Stimulated activated CD4-positive, alpha-beta T cell treated with anti-CD3 and anti-CD28 coated beads, Interleukin-12 subunit alpha, Interleukin-12 subunit beta, amount 100 ng/mL, for 24 hours (primary cell): ENCODE measurements at places on chromosomes 13 and 19.

DNA sequence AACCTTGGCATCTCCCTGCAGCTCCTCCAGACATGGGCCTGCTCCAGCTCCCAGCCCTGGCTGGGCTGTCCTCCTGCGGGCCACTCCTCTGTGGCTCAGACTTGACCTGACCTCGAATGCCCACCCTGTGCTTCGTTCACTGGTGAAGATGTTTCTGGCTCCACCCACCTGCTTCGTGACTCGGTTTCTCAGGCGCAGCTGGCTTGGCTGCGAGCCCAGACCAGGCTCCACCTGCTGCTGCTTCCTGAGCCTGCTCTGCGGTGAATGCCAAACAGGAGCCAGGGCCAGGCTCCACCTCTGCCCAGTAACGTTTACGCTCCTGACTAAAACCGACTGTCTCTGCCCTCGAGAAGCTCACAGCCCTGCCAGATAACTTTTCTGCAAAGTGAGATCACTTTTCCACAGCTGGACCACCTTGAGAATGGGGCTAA is 8.9 kb upstream of the RSPH6A start:
- DNase-seq: no peak

GRCh38 chr13:88063741-88064140 is 392.6 kb downstream of the SLITRK5 start:
- DNase-seq: no peak

DNA sequence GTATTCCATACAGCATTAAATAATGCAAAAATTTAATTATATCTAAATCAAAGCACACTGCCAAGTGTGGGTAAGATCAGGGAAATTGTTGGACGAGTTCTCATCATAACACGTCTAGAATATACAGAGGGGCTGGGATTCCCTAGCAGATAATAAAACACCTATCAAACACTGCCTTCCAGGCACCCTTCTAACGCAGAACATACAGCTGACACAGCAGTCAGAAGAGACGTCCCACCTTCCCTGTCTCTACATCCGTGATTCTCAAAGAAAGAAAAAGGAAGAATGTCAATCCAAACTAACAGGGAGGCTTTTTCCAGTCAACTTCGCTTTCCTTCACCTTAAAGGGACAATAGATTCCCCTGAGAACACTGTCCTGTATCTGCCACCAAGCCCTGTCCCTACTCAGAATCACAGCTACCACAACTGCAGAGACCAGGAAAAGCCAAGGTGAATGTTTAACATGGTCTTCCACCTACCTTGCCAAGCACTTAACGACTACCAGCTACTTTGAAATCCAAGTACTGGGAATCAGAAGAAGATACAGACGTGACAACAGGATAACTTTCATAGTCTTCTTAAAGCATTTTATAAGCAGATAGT is 38.5 kb downstream of the TBC1D4 start:
- no peak for DNase-seq

DNA sequence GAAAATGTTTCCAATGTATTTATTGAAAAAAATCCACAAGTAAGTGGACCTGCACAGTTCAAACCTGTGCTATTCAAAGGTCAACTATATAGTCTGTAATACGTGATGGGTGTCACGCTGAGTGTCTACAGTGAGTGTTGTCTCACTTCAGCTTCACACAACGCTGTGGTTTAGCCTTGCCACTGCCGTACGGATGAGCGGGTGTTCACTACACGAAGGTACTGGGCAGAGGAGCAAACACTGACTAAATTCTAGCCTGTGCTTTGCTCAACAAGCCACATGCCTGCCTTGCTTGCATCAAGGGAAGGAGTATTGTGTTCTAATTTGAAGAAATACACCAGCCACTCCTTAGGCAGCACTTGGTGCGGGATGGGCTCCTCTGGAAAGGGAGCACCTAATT is 3.4 kb upstream of the FFAR3 start:
- DNase-seq: no peak

- no peak for DNase-seq
Observed at GRCh38 chr19:14890643-14891379, 4.9 kb upstream of the OR7A17 start.

DNA sequence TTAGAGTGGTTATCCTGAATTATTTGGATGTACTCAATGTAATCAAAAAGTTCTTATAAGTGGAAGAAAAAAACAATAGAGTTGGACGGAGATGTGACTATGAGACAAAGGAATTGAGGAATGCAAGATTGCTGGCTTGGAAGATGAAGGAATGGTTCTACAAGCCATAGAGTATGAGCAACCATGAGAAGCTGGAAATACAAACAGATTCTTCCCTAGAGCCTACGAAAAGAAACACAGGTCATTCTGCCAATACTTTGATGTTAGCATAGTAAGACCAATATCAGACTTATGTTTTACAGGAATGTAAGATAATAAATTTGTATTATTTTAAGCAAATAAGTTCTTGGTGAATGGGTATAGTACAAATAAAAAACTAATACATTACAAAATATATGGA is 249.2 kb downstream of the DIAPH3 start:
- no peak for DNase-seq

- peak; percentile 12 for DNase-seq
Observed at GRCh38 chr19:51514866-51515481, 13.4 kb upstream of the SIGLEC12 start.

DNA sequence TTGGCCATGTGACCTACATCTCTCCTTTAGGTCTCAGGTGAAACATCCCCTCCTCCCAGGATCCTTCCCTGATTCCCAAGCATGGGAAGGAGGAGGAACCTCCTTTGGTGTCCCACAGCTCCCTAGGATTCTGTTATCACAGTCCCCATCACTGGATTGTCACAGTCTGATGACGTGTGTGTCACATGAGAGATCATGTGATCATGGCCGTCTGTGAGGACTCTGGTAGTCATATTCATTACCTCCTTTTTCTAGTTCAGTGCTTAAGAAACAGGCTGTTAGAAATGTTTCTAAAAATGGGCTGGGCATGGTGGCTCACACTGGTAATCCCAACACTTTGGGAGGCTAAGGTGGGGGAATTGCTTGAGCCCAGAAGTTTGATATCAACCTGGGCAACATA is 3.0 kb downstream of the DHX34 start:
- DNase-seq: no peak
